ENCODE measurements at places on chromosomes 2 and 18. TPM values are rescaled to one million over a fixed set of nuclear protein-coding genes. Genes with fewer than 3 reads are reported as not detected.

GRCh38 chr2:183219888-183220287 is 95.6 kb downstream of the NUP35 start:
- H3K27me3 ChIP-seq: no peaks in the 10 kb centered on the region
- H3K4me3 ChIP-seq: no peak overlapping the region
- no peak for DNase-seq
- no peak overlapping the region for H3K27ac ChIP-seq

GRCh38 chr2:121287146-121287798 is 2.3 kb upstream of the TFCP2L1 start:
- peak; percentile 64 for DNase-seq
- peaks cover 18% of the 10 kb centered on the region for H3K27me3 ChIP-seq
- no peaks in the 10 kb centered on the region for H3K4me1 ChIP-seq
- H3K36me3 ChIP-seq: no peaks in the 10 kb centered on the region
- no peak overlapping the region for H3K4me3 ChIP-seq

- H3K4me3 ChIP-seq: no peak overlapping the region
- no peak for DNase-seq
- no peak overlapping the region for H3K27ac ChIP-seq
- H3K36me3 ChIP-seq: peaks cover 46% of the 10 kb centered on the region
- H3K27me3 ChIP-seq: no peaks in the 10 kb centered on the region
Measured at GRCh38 chr2:32291746-32292145, 14.0 kb downstream of the YIPF4 start.

Gene NHEJ1
- total RNA-seq: 13.0 TPM

- no peaks in the 10 kb centered on the region for H3K27me3 ChIP-seq
- no peak overlapping the region for H3K27ac ChIP-seq
Measured at GRCh38 chr2:132731441-132731840, 61.4 kb upstream of the LYPD1 start.

- H3K4me3 ChIP-seq: no peak overlapping the region
- DNase-seq: no peak
- H3K27me3 ChIP-seq: no peaks in the 10 kb centered on the region
Measured at GRCh38 chr2:133400411-133400810, 167.9 kb downstream of the NCKAP5 start.

Measured in lower lobe of right lung (tissue), 2 donors.